ENCODE measurements at places on chromosomes 7 and 10.
A peak's percentile ranks its signal among the peaks of the same experiment; 100 is the strongest.

GRCh38 chr10:113520261-113520660 is 32.6 kb upstream of the HABP2 start:
- DNase-seq, result no peak

- no peak for DNase-seq
These were observed 97.7 kb upstream of the KIF5B start for GRCh38 chr10:32153931-32154330.

GRCh38 chr7:16028103-16028502 is 341.6 kb upstream of the MEOX2 start:
- no peak for DNase-seq

DNA sequence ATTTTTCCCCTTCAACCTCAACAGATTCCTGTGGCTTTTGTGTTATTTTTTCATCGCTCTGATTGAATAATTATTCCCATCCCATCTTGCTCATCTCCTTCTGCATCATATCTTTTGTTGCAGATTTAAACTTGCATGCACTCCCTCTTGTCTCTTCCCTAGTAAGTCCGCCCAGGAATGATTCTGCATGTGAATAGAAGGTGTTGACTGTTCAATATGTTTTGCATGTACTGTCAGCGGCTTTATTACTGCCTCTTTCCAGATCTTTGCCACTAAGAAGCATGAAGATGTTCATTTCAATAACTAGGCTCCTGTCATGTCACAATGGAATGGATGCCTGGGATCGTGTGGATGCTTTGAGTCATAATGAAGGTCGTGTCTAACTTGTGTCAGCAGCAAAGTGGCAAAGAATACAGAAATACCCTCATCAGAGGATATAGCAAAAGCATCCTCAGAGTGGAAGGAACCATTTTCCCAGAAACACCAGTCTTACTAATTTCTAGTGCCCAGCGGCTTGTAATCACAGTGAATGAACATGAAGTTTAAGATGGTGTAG is 62.6 kb upstream of the SEM1 start:
- no peak for DNase-seq

GRCh38 chr7:50185208-50185607 is 92.2 kb upstream of the ZPBP start:
- no peak for DNase-seq

DNA sequence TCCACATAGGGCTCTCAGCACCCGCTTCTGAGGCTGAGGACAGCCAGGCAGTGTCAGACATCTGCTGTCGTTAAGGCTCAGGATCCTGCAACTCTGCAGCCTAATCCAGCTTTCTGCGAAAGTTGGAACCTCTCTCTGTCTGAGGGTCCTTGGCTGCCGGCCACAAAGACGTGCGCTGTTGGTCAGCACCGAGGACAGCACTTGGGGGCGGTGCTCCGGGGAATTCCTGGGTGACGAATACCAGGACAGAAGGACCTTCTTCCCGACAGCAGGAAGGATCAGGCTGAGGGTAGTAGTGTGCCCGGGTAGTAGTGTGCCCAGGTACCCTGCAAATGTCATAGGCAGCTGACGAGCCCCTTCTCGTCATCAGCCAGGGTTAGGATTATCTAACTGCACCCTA is 16.0 kb upstream of the RASGEF1A start:
- no peak for DNase-seq

- DNase-seq, result peak; percentile 95
These were observed at the start of gene MEPCE for GRCh38 chr7:100429637-100430492. TSS of gene MEPCE (plus strand) at chr7:100429831. CDS start at chr7:100430019, 188 bp downstream.

GRCh38 chr10:86258499-86258898 is 108.1 kb downstream of the GRID1 start:
- DNase-seq, result no peak

DNA sequence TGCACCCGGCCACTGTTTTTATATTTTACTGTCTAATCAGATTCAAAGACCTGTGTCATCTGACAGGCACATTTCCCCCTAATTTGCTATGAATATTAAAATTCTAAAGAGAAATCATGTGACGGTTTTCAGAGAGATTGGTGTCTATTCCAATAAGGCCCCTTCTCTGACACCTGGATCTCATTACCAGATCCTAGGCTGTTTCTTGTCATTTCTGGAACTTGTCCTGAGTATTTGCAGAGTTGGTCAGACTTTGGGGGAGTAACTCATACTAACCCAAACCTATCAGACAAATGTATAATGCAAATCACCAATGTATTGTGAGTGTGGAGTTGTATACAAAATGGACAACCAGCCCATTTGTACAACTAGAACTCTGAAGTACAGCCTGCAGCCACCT is 29.5 kb downstream of the MYO1G start:
- DNase-seq, result no peak

GRCh38 chr10:125774581-125775191 is 935 bp downstream of the MMP21 start:
- DNase-seq, result no peak

DNA sequence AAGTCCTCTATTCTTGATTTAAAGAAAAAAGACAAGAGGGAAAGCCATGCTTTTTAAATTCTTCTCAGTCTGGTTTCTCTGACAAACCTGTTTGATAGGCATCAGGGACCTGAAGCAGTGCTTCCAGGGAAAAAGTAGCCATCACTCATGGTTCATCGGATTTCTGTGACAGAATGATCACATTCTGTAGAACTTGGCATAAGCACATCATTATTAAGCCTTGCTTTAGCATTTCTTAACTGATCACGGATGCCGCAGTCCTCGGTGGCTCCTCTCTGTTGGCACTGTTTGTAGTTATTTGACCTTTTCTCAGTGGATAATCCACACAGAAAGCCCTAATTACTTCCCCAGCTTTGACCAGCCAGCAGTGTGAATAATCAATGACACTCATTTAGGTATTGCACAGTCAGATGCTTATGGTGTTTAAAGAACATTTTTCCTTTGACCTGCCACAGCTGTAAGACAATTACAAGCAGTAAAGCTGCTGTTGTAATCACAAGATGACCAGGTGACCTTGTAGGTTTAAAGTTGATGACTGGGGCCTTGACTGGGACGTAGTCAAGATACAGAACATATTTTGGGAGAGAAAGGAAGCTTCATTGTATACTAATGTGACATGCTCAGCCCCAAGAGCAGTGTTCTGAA is 64.4 kb upstream of the SKAP2 start:
- DNase-seq, result no peak

DNA sequence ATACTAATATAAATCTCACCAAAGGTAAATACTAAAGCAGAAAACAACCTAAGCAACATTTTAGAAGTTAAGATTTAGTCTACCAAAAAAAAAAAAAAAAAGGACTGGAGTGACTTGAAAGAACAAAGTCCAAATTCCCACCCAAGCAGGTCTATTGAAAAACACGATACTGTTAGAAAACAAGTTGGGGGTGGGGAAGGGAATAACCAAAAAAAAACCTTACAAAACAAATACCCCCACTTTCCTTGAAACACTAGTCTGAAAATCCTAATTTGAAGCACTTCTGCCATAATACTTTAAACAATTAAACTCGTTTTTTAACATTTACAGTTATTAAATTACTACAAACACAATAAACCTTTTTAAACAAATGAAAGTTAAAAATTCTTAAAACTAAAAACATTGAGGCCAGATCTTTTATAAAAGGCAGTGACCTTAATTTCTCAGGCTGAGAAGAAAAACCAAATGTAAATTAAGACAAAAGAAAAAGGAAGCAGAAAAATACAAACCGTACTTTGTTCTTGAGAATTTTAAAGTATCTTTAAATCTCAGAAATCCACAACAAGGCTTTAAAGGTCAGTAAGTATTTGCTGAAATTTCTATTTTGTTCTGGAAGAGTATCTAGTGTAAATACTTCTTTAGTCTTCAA is 135.1 kb downstream of the NRBF2 start:
- DNase-seq, result no peak

Data from NCI-H1694 treated with DMSO at 0.1 percent for 48 hours (cell line).